ENCODE measurements at places on chromosomes 2 and 18.

DNA sequence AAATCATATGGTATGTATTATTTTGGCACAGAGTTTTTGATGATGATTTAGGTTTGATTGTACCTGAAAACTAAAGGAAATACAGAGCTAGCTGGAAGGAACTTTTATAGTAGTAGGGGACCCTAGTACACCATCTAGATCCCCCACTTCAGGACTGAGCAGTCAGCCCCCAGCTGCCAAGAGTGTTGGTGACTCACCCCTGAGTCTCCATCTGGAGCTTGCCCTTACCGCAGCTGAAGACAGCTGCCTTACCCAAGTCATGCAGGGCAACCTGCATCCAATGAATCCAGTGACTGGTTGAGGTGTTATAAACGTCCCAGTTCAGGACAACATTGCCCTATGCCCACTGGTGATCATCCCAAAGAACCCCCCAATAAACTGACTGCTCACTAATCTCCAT, 15.3 kb downstream of the PMS1 start:
- no peak for DNase-seq

DNA sequence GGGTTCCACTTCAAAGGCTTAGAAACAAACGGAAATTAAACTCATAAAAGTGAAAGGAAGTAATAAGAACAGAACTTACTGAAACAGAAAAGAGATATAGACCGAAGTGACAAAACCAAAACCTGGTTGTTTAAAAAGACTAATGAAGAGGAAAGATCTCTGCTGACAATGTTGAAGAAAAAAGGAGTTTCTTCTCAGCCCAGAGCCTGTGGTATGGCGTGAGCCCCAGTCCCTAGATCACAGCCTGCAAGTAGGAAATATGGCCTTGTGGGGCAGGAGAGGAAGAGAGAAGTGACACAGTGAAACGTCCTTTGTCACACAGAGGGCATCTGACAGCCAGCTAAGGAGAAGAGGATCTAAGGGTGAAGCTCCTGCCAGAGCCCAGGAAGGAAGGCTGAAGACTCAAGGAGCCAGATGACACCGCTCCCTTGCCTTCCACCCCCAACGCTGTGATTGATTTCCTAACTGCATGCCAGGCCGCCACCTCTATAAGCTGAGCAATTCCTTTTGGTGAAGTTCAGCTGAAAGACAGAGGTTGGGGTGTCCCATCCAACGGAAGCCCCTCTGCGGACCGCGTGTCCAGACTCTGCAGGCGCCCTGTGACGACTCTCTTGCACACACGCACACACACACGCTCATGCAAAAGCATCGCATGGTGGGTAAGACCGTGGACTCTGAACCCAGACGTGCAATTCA, 141.1 kb downstream of the HDAC4 start:
- DNase-seq = no peak

DNA sequence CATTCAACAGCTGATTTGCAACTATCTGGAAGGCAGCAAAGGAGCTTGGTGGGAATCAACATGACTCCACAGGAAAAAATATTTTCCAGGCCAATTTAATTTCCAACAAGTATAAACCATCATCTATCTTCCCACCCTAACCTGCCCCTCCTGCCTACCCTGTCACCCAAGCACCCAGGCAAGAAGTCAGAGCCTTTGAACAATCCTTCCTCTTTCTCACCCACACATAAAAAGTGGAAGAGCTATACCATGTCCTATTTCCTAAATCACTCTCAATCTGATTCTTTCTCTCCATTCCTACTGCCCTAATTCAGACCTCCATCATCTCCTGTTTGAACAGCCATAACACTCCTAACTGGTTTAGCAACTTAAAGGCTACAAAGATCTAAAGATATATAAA, 12.7 kb downstream of the SPIRE1 start:
- no peak for DNase-seq

- no peak for DNase-seq
Measured at GRCh38 chr2:64327129-64327509, 126.8 kb upstream of the LGALSL start.
